ENCODE measurements at places on chromosomes 6 and 20.

DNA sequence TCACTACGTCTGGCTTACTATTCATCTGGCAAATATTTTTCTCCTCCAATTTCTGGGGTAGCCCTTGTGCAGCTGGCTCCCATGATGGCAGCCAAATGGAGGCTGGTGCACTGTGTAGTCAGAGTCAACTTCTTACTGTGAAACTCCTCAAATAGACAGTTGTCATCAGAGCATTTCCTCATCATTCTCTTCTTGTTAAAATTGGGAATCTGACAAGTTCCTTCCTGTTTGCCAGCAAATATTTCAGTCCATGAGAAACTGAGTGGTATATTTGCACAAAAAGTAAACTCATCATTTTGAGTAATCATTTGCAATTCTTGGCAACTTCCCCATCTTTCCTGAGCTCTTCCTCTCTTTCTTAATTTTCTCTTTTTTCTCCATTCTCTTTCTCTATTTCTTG, 394.9 kb upstream of the RGS17 start:
- no peak for DNase-seq

GRCh38 chr6:106178900-106179299, 92.8 kb downstream of the PRDM1 start:
- DNase-seq, result no peak

DNA sequence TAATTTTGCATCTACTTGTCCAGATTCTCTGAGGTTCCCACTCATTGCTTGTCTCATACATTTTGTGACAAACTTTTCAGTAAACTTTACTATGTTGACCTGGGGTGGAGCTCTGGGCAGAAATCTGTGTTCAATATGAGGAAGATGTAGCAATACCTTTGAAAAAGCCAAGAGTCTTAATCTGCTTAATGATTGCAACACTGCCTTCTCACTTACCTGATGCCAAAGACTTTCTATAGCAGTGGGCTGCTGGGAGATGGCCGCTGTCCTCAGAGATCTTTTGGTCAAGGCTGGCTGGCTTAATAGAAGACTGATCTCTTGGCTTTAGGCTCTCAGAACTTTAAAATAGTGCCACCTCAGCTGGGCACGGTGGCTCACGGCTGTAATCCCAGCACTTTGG, 70.1 kb upstream of the RBM24 start:
- no peak for DNase-seq

DNA sequence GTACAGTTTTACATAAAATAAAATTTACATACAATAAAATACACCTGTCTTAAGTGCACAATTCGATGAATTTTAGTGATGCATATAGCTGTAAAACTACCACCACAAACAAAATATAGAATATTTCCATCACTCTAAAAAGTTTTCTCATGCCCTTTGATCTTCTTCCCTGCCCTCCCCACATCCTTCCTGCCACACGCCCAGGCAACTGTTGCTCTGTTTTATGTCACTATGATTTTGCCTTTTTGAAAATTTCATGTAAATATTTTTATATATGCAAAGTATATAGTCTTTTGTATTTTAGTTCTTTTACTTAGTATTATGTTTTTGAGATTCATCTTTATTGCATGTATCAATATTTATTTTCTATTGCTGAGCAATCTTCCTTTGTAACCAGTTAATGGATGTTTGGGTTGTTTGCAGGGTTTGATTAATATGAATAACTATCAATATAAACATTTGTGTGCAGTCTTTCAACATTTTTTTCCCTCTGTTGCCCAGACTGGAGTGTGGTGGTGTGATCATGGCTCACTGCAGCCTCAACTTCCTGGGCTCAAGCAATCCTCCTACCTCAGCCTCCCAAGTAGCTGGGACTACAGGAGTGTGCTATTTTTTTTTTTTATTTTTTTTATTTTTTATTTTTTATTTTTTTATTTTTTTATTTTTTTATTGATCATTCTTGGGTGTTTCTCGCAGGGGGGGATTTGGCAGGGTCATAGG, 23.8 kb upstream of the SAMHD1 start:
- peak; percentile 68 for DNase-seq

GRCh38 chr6:93468291-93468690, 48.9 kb upstream of the EPHA7 start:
- no peak for DNase-seq

DNA sequence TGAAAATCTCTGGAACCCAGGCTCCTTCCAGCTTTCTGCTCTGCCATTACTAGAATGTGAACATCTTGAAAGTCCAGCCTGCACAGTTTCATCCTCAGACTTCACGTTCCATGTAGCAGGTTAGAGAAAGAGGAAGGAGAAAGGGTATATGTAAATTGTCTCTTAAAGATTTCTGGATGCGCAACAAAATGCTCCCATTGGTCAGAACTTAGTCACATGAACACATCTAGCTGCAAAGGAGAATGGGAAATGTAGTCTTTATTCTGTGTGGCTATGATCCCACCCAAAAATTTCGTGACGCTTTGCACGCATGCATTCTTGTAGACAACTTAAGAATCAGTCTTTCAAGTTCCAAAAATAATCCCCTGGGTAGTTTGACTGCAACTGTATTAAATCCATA, 46.4 kb upstream of the CHD6 start:
- DNase-seq, result no peak

DNA sequence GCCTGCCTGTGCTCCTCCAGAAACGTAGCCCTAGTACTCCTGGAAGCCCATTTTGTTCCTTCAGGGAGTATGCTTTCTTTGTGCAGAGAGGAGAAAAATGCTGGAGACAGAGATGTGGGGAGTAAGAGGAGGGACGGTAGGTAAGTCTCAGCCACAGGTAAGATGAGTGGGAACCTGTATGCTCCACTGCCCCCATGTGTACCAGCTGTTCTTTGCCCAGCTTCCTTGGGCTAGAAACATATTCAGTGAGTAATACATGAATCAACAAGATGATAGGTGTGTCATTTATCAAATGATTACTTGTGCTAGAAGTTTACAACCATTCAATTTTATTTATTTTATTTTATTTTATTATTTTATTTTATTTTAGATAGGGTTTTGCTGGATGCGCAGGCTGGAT, 13.6 kb upstream of the CEP85L start:
- DNase-seq, result no peak

GRCh38 chr6:31247813-31248212, 24.1 kb downstream of the HLA-C start:
- no peak for DNase-seq

DNA sequence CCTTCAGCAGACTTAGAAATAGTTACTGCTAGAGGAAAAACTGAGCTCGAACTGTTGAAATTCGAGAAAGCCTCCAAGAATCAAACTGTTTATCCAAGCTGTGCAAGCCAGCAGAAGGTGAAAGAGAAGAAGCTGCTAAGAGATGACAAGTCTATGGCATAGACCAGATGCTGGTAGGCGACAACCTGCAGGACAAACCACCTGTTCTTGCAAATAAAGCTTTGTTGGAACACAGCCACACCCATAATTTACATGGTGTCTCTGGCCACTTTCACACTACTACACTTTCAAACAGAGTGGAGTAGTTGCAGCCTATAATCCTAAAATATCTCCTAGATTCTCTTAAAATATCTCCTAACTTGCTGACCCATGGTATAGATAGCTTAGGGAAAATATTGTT, 33.3 kb downstream of the TNFRSF21 start:
- no peak for DNase-seq

DNA sequence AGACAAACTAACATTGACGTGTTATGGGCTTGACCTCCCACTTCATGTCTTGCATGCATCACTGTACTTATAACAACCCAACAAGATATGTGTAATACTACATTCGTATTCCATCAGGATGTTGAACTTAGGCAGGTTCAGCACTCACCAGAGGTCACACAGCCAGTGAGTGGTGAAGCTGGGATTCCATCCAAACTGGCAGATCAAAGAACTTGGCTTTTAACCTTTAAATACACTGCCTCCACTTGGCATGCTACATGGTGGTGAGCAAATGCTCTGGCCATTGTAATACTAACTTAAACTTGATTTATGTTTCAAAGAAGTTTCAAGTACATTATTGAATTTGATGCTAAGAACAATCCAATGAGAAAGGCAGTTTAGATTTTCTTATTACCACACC, 10.7 kb upstream of the HDDC2 start:
- no peak for DNase-seq

GRCh38 chr6:7971499-7971898, 60.9 kb upstream of the TXNDC5 start:
- no peak for DNase-seq

DNA sequence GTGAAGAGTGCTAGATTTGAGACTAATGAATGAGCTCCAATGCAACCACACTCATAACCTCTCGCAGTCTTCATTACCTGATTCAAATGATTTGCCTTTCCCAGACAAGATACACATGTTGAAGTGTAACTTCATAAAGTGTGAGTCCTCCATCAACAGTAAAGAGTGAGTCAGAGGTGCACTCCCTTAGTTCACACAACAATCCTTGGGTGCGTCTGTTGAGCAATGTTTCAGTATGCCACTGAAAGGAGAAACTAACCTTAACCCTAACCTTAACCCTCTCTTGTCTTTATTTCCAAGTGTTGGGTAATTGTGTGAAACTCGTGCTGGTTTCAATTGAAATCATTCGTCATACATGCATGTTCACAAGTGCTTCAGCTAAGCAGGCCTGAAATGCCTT, 21.0 kb upstream of the RIN2 start:
- DNase-seq, result no peak

- DNase-seq, result no peak
Measured at GRCh38 chr6:153957394-153957793, 81.6 kb upstream of the OPRM1 start.

DNA sequence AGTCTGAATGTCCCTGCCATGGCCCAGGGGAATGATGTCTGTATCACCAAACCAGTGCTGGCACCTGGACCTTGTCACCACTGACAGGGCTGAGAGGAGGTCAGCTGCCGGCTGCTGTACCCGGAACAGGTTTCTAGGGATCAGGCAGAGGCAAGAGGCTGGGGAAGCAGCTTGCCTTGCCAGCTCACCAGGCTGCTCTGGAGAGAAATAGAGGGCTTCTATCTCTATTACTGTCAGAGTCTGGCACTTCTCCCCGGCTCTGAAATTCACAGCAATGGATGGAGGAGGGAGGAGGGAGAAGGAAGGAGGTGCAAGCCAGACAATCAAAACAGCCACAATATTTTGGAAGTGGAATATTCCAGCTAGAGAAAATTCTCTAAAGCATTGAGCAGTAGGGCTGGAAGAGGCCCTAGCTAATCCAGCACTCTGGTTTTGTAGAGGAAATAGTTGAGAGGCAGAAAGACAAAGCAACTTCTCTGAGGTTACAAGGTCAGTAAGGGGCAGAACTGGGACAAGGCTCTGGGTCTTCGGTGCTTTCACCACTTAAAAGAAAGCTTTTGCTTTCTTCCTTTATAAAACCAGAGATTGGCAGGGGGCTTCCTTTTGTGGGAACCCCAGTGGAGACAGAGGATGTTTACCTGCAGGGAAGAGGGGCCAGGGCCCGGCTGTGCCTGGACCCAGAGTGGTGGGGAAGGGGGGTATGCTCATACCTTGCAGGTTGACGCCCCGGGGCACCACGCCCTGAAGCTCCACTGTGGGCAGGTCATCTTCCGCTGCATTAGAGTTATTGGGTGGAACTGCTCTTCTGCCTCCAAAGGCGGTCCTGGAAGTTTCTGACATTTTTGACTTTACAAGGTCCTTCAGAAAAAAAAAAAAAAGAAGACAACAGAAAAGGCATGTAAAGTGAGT, 2.4 kb downstream of the F13A1 start:
- DNase-seq, result no peak

- DNase-seq, result no peak
Measured at GRCh38 chr6:19844689-19845088, 7.5 kb downstream of the ID4 start.

DNA sequence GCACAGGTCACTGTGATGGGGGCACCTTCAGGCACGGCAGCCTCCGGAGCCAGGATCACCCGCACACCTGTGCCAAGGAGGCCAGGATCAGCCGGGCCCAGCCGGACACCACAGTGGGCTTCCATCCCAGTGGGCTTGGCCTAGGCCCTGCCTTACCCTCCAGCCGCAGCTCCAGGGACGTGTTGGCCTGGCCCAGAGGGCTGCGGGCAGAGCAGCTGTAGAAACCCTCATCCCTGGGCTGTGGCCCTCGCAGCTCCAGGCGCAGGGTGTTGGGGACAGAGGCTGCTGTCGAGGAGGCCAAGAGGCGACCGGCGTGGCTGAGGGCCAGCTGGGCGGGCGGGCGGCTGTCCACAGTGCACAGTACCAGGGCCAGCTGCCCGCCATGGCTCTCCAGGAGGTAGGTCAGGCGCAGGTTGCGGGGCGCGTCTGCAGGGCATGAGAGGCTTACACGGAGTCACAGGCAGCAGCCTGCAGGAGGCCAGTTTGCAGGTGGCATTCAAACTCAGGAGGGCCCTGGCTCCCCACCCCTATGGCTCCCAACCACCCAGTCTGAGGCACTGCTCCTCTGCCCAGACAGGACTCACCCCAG, 11.0 kb upstream of the ADAM33 start:
- no peak for DNase-seq

GRCh38 chr6:163602851-163603250, 188.3 kb downstream of the QKI start:
- no peak for DNase-seq

DNA sequence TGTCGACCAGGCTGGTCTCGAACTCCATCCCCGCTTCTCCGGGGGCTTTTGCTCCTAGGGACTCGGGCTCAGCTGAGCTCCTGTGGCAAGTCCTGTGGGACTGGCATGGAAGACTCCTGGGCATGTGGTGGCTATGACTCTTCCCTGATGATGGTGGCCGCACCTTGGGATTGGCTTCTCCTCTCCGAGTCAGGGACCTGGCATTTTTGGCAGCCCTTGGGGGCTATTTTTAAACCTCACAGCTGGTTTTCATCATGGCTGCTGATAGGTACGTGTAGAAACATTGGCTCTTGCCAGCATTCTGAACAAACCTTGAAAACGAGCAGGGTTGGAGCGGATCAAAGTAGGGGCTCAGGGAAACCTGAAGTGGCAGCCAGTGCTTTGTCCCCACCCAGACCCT, 54.1 kb downstream of the RBM38 start:
- no peak for DNase-seq

- DNase-seq, result no peak
Measured at GRCh38 chr20:33437141-33437911, 6.2 kb downstream of the SNTA1 start.

GRCh38 chr6:106097411-106098231, 11.5 kb downstream of the PRDM1 start:
- DNase-seq, result peak; percentile 38

DNA sequence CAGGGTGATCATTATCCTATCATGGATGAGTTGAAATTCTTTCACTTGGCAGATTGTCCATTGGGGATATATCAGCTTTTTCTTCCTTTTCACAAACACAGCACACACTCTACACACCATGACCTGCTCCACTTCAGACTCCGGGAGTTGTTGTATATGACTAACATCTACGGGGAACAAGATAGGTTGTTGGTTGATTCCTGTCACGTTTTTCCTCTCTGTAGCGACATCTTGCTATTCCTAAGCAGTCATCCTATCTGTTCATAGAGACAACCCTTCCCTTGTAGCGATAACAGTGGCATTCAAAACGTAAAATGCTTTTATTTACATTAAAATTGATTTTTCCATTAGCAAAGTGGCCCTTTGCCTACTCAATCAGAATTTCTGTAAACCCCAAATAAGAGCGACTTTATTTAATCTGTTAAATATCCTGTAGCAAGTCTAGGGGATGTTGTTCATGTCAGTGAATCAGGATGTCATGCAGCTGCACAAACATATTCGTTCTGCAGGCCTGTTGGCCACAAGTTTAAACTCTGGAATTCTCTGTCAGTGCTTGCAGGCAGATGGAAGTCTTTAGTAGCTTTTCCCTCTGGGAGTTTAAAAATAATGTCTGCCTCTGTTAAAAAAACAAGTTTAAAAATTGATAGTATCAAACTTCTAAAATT, 23.1 kb downstream of the PHACTR2 start:
- no peak for DNase-seq

GRCh38 chr20:22460803-22461202, 123.6 kb downstream of the FOXA2 start:
- no peak for DNase-seq
